ENCODE measurements at places on chromosomes 12 and 14.

GRCh38 chr14:57659052-57659451, 165.4 kb upstream of the CCDC198 start:
- DNase-seq, result no peak

GRCh38 chr14:54123841-54124240, 167.2 kb upstream of the BMP4 start:
- no peak for DNase-seq

GRCh38 chr12:30219047-30219446, 435.3 kb upstream of the TMTC1 start:
- DNase-seq, result no peak

- DNase-seq, result no peak
Measured at GRCh38 chr12:16608946-16609539, 3.1 kb upstream of the LMO3 start.

- DNase-seq, result no peak
Measured at GRCh38 chr12:20376984-20377383, 8.6 kb downstream of the PDE3A start.

GRCh38 chr14:105739331-105740102, 213.1 kb downstream of the TMEM121 start:
- no peak for DNase-seq

GRCh38 chr12:33614630-33615029, 175.0 kb upstream of the SYT10 start:
- DNase-seq, result no peak

DNA sequence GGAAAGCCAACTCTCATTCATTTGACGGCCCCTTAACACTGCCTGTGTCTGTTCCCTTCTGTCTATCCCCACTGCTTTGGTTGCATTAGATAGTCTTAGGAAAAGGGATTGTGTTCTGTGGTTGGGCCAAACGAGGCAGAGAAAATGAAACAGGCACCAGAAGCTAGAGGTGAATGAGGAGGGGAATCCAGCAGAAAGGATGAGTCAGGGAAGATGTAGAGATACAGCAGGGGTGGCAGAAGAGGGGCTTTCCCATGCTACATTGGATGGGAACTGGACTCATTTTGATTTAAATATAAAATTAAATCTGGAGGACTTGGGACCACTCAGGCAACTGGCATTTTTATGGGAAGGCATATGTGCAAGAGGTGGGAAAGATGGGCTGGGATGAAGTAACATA, 43.3 kb downstream of the OTOGL start:
- DNase-seq, result no peak

All from activated naive CD4-positive, alpha-beta T cell treated with Interleukin-2 at 50 U/mL for 16 hours (primary cell).